SW 1271 (cell line): ENCODE measurements at places on chromosomes 6 and 20.
A peak's percentile ranks its signal among the peaks of the same experiment; 100 is the strongest.

DNA sequence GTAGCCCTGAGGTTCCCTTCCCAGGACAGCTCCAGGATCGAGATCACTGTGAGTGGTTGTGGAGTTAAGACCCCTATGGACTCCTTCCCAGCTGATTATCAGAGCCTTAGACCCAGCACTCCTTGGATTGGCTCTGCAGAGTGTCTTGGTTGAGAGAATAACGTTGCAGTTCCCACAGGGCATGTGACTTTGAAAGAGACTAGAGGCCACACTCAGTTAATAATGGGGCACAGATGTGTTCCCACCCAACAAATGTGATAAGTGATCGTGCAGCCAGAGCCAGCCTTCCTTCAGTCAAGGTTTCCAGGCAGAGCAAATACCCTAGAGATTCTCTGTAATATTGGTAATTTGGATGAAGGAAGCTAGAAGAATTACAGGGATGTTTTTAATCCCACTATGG lies 5.2 kb upstream of the BTN2A2 start:
- no peak for DNase-seq

DNA sequence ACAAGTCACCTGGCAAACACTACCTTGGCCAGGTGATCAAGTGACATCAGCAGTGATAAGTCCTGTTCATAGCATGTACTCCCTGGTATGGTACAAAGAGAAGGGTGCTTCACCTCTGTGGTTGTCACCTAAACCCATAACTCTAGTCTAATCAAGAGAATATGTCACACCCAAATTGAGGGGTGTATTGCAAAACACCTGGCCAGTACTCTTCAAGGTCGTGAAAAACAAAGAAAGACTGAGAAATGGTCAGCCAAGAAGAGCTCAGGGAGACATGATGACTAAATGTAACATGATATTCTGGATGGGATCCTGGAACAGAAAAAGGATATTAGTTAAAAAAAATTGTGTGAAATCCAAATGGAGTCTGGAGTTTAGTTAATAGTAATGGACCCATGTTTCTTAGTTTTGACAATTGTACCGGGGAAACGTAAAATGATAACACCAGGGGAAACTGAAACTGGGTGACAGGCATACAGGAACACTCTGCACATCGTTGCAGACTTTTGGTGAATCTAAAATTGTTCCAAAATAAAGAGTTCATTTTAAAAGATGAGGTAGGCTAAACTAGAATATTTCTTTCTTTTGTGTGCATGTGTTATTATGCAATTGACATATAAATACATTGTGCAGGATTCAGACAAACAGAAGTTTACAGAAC lies 262.0 kb downstream of the CDC5L start:
- no peak for DNase-seq

DNA sequence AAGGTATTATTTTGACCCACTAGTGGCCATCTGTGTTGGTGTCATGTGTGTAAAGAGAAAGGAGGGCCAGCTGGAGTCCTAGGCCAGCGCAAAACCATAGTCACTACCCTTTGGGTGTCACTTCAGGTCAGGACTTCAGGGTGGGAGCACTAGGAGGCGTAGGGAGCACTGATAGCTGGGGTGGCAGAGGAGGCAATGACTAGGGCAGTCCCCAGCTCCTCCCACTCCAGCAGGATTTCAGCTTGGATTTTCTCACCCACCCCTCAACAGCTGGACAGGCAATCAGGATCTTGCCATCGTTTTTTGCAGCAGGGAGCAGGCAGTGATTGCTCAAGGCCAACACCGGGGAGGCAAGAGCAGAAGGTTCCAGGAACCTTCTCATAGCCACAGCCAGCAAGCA lies 4.2 kb upstream of the HLA-DOA start:
- DNase-seq, result no peak

GRCh38 chr6:57305107-57305506 lies 12.3 kb upstream of the PRIM2 start:
- no peak for DNase-seq

- DNase-seq, result no peak
Observed at GRCh38 chr20:13936781-13937576, 53.4 kb downstream of the SEL1L2 start.

DNA sequence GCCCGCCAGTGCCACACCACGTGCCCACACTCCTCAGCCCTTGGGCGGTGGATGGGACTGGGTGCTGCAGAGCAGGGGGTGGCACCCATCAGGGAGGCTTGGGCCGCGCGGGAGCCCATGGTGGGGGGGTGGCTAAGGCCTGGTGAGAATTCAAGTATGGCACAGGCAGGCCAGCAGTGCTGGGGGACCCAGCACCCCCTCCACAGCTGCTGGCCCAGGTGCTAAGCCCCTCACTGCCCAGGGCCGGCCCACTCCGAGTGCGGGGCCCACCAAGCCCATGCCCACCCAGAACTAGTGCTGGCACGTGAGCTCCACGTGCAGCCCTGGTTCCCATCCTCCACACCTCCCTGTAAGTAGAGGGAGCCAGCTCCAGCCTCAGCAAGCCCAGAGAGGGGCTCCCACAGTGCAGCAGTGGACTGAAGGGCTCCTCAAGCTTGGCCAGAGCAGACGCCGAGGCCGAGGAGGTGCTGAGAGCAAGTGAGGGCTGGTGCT lies 1091.1 kb upstream of the GJE1 start:
- DNase-seq, result no peak

DNA sequence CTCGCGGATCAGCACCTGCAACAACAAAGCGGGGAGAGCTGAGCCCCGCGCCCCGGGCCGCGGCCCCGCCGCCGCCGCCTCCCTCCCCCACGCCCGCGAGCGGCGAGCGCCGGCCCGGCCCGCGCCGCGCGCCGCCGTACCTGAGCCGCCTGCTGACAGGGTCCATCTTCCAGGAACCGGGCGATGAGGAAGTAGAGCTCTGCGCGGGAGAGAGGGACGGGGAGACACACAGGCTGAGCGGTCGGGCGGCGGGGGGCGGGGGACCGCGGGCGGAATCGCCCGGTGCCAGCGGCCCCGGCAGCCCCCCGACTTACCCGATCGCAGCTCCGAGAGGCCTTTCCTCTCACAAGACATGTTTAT lies 359 bp downstream of the PHIP start:
- no peak for DNase-seq

GRCh38 chr20:42795111-42795695 lies 394.5 kb downstream of the PTPRT start:
- DNase-seq, result no peak

DNA sequence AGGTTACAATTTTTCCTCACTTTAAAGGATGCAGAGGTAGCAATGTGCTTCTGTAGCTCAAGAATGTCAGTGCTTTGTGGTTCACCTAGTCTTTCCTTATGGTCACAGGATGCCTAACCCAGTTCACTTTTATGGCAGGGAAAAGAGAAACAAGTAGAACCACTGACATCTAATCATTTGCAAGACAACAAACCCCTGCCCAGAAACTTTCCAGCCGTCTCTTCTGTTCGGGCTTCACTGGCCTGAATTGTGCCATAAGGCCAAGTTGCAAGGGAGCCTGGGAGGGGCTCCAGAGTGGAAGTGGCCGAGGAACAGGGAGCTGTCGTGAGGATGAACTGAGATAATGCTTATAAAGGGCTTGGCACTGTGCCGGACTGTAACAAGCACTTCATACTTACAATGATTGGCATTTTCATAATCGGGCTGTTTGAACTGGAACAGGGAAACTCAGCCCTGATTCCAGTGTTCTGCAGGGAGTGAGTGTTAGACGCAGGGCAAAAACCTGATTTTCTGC lies 212.6 kb downstream of the BCAS1 start:
- no peak for DNase-seq

DNA sequence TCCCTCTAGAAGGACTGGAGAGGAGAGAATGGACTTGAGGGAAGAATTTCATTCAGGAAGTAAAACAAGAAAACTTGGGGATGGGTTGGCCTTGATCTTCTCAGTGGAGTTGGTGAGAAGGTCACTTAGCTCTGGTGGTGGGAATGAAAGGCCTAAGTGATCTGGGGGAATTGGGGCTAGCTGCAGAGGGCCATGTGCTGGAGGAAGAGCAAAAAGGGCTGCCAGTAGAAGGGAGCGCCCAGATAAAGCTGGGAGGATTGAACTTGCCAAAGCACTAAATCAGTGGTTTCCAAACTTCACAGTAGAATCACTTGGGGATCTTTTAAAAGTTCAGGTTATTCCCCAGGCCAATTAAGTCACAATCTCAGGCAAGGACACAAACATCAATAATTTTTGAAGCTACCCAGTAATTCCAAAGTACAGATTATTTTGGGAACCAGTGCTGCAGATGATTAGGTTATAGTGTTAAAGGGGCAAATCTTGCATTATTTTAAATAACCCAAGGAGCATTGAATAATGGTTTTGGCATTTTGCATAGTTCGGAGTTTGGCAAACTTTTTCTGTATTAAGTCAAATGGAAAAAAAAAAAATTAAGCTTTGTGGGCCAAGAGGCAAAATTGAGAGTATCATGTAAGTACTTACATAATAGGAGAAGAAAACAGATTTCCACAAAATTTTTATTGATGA lies 36.5 kb upstream of the RFPL4B start:
- peak; percentile 41 for DNase-seq

- no peak for DNase-seq
Observed at GRCh38 chr6:30060606-30061091, 416 bp upstream of the POLR1H start.

- no peak for DNase-seq
Observed at GRCh38 chr6:113989675-113990074, 18.7 kb upstream of the HDAC2 start.

GRCh38 chr6:125945378-125946141 lies 11.0 kb upstream of the HINT3 start:
- DNase-seq, result no peak

- no peak for DNase-seq
Observed at GRCh38 chr20:33624399-33624798, 37.7 kb upstream of the C20orf144 start.

- no peak for DNase-seq
Observed at GRCh38 chr6:85191656-85192055, 258.2 kb upstream of the NT5E start.

- no peak for DNase-seq
Observed at GRCh38 chr6:25027221-25027916, 91.6 kb upstream of the RIPOR2 start.

GRCh38 chr6:138278326-138278725 lies 60.0 kb upstream of the PBOV1 start:
- DNase-seq, result no peak

DNA sequence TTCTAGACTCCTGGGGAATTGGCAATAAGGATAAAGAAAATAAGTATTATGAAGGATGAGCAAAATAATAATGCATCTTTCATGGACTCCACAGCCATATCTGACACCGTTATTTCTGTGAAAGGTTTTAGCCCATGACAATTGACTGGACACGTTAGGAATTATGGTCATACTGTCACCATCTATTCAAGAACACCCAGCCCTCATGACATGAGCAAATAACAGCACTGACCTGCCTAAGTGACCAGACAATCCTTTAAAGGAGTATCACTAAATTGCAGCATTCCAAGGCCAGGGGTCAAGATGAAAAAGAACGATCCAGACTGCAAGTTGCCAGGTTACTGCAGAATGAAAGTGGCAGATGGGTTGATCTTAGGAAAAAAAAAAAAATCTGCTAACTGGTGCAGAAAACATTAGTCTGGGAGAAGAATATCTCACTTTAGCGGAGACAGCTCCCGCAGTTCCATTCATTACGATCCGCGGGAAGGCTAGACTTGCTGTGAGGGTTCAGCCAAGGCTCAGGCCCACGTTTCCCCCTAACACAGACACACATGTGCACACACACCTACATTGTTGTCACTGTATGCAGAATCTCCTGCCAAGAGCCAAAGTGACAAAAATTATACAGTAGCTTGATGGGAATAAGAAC lies 237.7 kb upstream of the AGPAT4 start:
- no peak for DNase-seq

DNA sequence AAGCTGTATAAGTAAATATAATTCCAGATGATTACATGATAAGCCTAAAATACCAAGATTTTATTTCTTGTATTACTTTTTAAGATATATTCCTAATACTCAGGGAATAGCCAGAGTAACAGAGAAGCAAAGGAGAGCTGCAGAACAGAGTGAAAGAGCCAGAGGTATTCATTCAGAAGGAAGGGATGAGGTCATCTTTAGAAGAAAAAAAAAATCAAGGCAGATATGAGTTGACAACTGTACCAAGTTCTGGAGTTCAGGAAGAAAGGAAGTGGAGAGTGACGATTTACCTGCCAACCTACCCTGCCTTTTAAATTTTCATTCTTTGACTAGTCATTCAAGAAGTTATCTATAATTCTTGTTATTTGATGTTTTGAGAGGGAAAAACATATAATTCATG lies 28.8 kb upstream of the NHSL1 start:
- DNase-seq, result no peak

- DNase-seq, result no peak
Observed at GRCh38 chr20:63747622-63748069, 8.1 kb downstream of the SLC2A4RG start.

DNA sequence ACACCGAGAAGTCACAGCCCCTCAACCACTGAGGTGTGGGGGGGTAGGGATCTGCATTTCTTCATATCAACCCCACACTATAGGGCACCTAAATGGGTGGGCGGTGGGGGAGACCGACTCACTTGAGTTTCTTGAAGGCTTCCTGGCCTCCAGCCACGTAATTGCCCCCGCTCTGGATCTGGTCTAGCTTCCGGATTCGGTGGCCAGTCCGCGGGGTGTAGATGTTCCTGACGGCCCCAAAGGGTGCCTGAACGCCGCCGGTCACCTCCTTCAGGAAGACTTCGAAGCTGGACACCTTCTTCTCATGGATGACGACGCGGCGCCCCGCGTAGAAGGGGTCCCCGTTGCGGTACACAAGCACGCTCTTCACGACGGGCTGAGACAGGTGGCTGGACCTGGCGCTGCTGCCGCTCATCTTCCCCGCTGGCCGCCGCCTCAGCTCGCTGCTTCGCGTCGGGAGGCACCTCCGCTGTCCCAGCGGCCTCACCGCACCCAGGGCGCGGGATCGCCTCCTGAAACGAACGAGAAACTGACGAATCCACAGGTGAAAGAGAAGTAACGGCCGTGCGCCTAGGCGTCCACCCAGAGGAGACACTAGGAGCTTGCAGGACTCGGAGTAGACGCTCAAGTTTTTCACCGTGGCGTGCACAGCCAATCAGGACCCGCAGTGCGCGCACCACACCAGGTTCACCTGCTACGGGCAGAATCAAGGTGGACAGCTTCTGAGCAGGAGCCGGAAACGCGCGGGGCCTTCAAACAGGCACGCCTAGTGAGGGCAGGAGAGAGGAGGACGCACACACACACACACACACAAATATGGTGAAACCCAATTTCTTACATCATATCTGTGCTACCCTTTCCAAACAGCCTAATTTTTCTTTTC lies at the start of gene DCDC2:
TSS of gene DCDC2 (minus strand) at position 724 of the 883 bp plus-strand sequence. CDS start at position 415, 309 bp downstream.
- DNase-seq, result no peak

DNA sequence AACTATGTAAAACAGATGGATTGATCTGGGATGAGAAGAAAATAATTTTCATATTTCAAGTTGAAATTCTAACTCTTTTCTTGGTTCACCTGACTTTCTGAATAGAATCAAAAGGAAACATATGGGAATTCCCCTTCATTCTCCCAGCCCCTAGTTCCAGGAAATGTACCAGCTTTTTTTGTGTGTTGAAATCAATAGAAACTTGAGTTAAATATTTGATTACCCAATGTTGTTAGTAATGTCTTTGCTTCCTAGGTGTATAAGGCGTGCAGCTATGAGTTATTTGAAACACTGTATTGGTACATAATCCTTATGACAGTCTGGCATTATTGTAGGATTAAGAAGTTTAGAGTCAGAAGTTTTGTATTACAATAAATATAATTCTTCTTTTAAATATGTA lies 21.5 kb downstream of the VNN2 start:
- DNase-seq, result no peak
